ENCODE measurements at places on chromosomes 5 and 9. TPM values are rescaled to one million over a fixed set of nuclear protein-coding genes. Genes with fewer than 3 reads are reported as not detected.

Gene SLC34A1
- total RNA-seq, result not detected

Gene KIF4B
- not detected for total RNA-seq

Gene PGGT1B
- total RNA-seq, result 23.0 TPM

Gene NXNL2
- total RNA-seq, result 0.79 TPM

Gene BTNL8
- total RNA-seq, result not detected

Gene UNC13B
- 10.2 TPM for total RNA-seq

Gene BSPRY
- not detected for total RNA-seq

Gene HIGD2A
- 258 TPM for total RNA-seq

Gene KCNIP1
- not detected for total RNA-seq

Gene SEMA6A
- not detected for total RNA-seq

Gene C5
- 15.8 TPM for total RNA-seq

Gene GLDC
- 14.1 TPM for total RNA-seq

Gene PCDHGA11
- total RNA-seq, result not detected

Gene SLC46A2
- total RNA-seq, result not detected

Gene OLFML2A
- total RNA-seq, result 24.0 TPM

Gene PLEKHG4B
- 1.0 TPM for total RNA-seq

Gene MEF2C
- total RNA-seq, result not detected

Data from A549 treated with ZK216348 at 1 μM for 4 hours (cell line).